Pons (tissue), 1 donor: ENCODE measurements at places on chromosomes 5 and 9.

DNA sequence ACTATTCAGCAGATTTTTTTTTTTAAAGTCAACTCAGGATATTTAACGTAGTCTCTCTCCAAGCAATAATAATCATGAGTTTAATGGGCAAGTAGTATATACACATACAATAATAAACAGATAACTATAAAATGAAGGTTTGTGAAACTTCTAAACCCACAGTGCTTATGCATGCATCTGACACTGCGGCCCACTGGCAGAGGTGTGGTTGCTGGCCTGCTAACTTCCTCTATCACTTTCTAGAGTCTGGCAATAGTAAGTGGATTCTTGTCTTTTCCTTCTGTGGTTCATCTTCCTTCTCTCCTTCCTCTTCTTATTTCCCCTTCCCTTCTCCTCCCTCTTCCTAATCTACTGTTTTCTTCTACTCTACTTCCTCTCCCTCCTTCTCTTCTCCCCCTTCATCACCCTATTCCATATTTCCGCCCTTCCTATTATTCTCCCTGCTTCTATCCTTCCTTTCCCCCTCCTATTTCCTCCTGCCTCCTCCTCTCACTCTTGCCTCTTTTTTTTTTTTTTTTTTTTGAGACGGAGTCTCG, 18.6 kb upstream of the AGXT2 start:
- no peak for DNase-seq

- DNase-seq, result no peak
Observed at GRCh38 chr9:73892335-73892734, 604.8 kb upstream of the RORB start.

DNA sequence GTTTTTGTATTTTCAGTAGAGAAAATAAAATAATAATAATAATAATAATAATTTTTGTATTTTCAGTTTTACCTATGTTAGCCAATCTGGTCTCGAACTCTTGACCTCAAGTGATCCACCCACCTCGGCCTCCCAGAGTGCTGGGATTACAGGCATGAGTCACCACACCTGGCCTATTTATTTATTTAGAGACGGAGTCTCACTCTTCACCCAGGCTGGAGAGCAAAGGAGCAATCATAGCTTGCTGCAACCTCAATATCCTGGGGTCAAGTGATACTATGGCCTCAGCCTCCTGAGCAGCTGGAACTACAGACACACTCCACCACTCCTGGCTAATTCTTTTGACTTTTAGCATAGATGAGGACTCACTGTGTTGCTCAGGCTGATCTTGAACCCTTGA, 167.5 kb downstream of the TLE1 start:
- no peak for DNase-seq

DNA sequence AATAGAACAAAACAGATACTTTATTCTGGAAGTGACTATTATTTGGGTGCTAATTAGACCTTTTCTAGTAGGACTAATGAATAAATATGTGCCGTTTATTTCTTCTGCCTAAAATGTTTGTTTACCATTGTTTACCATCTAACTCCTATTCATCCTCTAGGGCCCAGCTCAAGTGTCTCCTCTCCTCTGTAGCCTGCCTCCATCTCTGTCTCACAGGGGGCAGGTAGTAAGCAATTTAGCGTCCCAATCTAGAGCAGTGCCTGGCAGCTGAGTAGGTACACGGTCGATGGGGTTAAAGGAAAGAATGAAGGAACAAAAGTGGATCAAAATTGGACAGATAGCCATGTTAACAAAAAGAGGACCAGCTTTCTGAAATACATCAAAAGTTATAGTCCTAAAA, 230.9 kb downstream of the SLF1 start:
- DNase-seq, result no peak

DNA sequence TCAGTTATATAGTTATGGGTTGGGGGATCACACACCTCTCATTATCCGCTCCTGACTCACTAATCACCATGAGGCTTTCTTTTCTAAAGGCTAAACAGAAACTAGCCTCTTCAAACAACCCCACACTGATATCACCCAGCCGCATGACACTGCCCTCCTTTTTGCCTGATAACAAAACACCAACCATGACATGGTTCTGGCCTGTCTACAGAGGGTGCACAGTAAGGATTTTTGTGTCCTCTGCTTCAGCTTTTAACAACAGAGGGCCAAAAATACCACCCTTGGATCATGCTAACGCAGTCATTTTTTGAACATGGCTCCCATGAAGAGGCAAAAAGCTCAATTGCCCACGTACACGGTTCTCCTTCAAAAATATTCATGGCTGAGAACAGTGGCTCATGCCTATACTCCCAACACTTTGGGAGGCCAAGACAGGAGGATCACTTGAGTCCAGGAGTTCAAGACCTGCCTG, 4.0 kb downstream of the CMBL start:
- no peak for DNase-seq

DNA sequence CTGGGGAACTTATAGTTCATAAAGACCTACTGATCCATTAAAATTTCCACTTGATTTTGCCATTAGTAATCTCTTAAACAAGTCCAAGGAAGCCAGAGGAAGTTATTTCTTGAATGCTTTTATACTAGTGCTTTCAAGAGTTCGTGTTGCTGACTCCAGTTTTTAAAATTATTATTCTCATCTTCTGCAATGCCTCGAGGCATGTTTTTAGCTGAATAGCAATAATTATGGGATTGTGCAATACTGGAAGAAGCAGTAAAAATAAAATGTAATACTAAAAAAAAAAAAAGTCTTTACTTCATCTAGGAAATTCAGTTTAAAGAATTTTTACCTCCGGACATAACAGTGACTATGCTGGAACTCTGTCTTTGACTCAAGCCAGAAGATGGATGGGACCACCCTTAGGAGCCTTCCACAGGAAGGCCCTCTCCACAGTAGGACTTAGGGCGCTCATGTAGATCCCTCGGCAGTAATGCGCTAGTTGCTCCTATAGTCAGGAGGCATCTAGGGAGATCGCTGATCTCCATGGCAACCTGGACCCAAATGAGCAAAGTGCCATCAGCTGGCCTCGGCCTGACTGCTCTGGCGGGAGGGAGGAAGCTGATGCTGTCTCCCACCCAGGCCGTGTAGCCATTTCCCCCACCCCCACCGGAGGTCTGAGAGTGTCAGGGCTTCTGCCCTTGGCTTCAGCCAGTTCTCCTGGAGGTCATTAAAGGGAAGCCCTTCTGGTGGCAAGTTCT, 56.7 kb downstream of the DAPK1 start:
- DNase-seq, result no peak

DNA sequence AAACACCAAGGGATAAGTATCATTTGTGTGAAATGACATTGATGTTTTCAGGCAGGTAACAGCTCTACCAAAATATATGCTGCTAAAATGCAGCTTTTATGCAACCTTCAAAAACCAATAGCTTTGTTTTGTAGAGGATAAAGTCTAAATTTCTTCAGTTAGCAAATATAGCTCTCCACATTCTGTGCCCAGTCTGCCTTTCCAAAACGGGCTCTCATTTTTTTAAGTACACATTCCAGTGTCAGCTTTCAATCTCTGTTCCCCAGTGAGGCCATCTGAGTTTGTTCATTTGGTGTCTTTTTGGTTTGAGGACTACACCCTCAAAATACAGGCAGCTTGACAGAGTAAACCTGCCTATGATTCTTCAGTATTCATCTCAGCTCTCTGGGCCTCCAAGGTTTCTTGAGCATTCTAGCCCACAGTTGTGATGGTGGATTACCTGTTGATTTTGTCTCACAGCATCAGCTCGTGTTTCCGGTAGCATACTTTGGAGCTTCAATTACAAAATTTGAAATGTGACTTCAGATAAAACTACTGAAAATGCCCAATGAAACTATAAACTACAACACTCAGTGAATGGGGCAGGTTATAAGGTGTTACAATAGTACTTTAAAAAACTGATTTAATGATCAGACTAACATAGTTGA, 55.7 kb downstream of the NR3C1 start:
- DNase-seq, result no peak
